ENCODE measurements at places on chromosomes 5 and 9.

- peak; percentile 84 for ATAC-seq
These were observed 100.8 kb upstream of the PITX1 start for GRCh38 chr5:135134691-135135381.

DNA sequence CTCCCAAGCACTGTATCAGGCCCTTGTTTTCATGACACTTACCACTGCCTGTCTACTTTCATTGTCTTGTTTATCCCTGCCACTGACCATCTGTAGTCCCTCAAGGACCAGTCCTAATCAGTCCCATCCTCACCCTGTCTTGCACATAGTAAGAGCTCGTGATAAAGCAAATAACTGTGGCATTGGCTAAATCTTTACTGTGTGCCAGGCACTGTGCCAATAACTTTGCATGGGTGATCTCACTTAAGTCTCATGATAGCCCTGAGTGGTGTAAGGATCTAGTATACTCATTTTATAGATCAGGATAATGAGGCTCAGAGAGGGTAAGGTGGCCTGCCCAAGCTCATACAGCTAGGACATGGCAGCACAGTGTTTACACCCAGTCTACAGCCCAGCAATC lies 5.6 kb downstream of the CDX1 start:
- ATAC-seq: no peak

- ATAC-seq: no peak
These were observed 292.8 kb downstream of the YTHDC2 start for GRCh38 chr5:113806250-113806649.

- peak; percentile 67 for ATAC-seq
These were observed 10.8 kb downstream of the TSPAN17 start for GRCh38 chr5:176658007-176658599.

DNA sequence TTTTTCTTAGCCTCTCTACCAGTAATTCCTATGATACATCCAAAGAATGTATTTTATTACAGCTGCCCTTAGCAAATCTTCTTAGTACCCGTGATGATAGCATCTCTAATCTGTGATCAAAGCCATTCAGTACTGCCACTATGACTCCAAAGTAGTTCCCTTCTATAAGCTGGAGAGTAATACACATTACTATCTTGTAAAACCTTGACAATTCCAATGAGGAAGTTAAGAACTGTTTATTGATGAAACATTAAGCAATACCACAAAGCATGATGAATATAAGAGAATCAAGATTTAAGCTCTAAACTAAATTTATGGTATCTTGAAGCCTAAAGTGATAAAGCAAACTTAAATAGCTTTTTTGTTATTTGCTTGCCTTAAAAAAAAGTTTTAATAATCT lies 86.1 kb downstream of the SMIM23 start:
- ATAC-seq: no peak

DNA sequence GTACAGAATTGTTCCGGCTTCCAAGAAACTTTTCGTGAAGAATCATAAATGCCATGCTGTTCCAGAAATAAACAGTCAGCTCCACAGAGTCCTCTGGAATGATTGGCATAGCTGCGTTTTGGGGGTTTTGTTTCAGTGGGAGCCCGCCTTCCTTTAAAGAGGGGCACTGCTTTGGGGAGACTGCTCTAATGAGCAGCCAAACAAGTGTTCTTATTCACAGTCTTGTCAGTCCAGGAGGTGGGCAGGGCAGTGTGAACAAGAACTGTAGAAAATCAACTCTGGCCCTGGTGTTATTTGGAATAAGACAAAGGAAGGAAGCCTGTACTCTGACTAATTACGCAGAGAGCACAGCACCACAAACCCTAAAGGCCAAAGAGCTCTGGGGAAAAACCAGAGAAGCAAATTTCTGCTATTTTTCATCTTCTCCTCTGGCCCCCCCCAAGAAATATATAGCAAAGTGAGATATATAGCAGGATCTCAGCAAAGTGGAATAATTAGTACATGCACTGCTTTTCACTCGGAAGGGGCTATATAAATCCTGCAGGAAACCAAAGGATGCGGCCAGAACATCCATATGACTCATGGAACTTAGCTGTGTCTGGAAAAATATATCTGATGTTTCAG lies 92.9 kb downstream of the GLDC start:
- peak; percentile 26 for ATAC-seq

GRCh38 chr5:64682608-64683007 lies 7.7 kb upstream of the SHISAL2B start:
- no peak for ATAC-seq

GRCh38 chr9:120306088-120306487 lies 273.9 kb downstream of the CDK5RAP2 start:
- no peak for ATAC-seq

DNA sequence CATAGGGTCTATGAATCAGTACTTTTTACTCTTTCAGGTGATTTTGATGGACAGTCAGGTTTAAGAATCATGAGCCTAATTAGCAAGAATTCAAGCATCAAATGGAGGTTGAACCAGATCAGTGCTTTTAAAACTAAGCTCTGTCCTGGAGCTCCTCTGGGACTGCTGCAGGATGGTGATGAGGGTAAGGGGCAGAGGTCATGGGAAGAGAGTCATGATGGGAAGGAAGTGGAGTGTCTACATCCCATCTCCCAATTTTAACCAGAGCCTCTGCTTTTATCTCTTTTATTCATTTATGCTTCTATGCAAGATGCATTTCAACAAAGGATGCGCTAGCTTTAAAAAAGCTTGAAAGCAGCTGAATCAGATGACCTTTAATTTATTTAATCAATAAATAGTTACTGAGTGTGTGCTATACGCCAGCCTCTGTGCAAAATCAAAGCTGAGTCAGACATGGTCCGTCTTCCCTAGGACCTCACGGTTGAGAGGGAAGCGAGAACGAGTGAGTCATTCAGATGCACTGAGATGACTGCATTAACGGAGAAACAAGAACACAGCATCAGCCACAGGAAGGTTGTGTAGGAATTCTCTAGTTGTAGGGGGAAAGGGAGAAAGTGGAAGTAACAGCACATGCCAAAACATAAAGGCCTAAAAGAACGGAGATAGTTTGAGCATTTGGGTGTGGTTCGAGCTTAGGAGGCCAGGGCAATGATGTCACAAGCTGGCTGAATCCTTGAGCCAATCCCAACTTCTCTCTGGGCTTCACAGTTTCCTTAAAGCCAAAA lies 441.6 kb upstream of the BRINP1 start:
- peak; percentile 73 for ATAC-seq

DNA sequence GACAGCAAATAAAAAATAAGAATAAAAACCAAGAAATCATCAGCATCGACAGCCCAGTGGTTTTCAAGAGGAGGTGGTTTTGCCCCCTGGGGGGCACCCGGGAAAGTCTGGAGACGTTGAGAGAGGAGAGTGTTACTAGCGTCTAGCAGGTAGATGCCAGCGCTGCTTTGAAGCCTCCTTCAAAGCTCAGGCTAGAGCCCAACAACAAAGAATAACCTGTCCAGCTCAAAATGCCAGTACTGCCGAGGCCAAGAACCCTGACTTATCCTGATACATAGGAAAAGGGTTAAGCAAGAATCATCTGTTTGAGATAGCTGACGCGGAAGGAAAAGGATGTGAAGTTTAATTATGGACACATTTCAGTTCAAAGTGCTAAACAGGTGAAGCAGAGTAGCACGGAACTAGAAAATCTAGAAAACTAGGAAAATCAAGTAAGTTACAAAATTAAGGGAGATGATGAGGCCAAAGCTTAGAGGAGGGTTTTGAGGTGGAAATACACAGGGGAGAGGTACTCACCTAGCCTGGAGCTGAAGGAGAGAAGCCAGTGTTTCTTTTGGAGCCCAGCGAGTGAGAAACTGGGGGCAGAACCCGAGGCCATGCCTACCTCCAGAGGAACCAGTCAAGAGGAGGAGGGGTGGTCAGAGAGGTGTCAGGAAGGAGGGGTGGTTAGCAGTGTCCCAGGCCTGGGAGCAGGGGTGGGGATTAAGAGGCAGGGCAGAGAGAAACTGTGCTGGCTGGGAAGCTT lies 121.0 kb upstream of the RETREG1 start:
- ATAC-seq: peak; percentile 17

GRCh38 chr9:115914291-115914690 lies 239.3 kb upstream of the PAPPA start:
- no peak for ATAC-seq

- ATAC-seq: no peak
These were observed 172.8 kb upstream of the FSTL4 start for GRCh38 chr5:133785182-133785581.

GRCh38 chr9:107155244-107155817 lies 127.7 kb upstream of the RAD23B start:
- ATAC-seq: no peak

DNA sequence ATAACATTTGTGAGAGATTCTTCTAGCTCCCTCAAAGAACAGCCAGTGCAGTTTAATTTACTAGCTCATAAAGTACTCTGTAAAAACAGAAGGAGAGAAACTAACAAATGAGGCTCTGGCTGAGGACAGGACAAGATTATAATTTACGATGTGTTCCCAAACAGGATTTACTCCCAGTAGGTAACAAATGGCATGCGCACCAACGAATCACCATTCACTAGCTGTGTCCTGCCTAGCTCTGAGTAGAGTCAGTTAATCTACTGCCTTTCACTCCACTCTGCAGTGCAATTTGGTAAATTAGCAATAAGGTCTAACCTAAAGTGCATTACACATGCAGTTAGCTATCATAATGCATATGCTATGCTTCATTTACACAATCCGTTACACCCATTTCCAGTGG lies 497.4 kb upstream of the CCNG1 start:
- ATAC-seq: no peak

GRCh38 chr5:134468921-134469400 lies 56.5 kb upstream of the JADE2 start:
- ATAC-seq: no peak

- peak; percentile 66 for ATAC-seq
These were observed 269.9 kb upstream of the PAPPA start for GRCh38 chr9:115883467-115884329.

DNA sequence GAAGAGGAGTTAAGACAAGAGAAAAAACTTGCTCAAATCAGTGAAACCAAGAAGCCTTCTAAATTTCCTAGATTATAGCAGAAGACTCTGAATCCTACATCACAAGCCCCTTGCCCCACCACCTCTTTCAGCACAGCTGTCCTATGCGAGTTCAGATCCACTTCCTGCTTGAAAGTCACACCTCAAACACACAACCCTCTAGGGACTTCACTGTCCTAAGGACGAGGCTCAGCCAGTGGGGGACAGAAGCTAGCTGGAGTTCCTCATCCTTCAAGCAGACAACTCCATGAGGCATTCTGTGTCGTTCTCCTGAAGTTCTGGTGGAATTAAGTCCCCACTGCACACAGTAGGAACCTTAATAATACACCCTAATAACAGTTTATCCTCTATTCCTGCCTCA lies 44.3 kb downstream of the NRG2 start:
- ATAC-seq: no peak

GRCh38 chr5:143350751-143351602 lies 52.5 kb downstream of the NR3C1 start:
- peak; percentile 67 for ATAC-seq

GRCh38 chr5:116859666-116860320 lies 285.2 kb upstream of the SEMA6A start:
- no peak for ATAC-seq

DNA sequence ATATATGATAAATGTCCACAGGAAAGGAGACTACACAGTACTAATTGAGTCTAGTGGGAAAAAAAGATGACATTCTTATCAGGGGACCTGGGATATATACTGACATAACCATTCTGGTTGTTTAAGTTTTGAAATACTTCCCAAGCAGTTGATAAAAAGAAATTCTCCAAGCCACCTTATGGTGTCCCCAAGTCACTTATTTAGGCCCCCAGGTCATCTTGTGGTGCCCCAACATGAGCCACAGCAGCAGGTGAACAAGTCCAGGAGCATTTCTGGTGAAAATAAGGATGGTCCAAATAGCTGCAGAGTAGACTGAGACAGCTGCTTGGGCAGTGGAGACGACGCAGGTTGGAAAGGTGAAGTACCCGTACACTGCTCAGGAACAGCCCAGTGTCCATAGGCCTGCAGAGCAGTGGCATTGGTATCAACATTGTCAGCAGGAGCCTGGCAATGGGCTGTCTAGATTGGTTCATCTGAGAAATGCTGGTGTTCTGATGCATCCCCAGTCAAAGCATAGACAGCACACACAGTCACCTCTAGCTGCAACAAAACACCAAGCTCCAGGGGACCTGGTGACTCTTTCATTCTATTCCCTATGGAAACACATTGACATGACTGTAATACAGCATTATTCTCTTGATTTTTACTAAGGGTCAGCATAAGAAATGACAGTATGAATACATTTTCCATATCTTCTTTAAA lies 430.6 kb downstream of the NR2F1-AS1 start:
- ATAC-seq: no peak

GRCh38 chr5:74673011-74673790 lies 11.8 kb upstream of the HEXB start:
- peak; percentile 35 for ATAC-seq

- ATAC-seq: peak; percentile 97
These were observed at the start of gene C9orf40 for GRCh38 chr9:74952201-74953151. Gene C9orf40, minus strand, starts transcription at chr9:74952912. Its CDS starts 301 bp downstream, at chr9:74952611.

- no peak for ATAC-seq
These were observed 229.1 kb downstream of the DEPDC1B start for GRCh38 chr5:60470881-60471280.

DNA sequence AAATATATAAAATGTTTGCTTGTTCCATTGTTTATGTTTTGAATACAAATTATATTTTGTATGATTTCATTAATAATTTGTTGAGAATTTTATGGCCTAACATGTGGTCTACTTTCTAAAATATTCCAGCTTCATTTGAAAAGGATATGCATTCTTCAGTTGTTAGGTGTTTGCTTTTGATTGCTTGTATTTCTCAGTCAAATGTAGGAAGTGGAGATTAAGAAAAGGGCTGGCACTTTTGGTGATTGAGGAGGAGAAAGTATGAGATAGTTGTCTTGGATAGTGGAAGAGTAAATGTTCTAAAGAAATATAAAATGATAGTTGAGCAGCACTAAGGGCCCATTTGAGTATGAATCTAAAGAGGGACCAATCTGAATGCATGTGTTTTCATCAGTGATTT lies 23.1 kb downstream of the JAK2 start:
- ATAC-seq: no peak

- ATAC-seq: no peak
These were observed 3.0 kb upstream of the BARHL1 start for GRCh38 chr9:132579427-132579798.

- no peak for ATAC-seq
These were observed 8.3 kb downstream of the NOXA1 start for GRCh38 chr9:137431416-137431931.

DNA sequence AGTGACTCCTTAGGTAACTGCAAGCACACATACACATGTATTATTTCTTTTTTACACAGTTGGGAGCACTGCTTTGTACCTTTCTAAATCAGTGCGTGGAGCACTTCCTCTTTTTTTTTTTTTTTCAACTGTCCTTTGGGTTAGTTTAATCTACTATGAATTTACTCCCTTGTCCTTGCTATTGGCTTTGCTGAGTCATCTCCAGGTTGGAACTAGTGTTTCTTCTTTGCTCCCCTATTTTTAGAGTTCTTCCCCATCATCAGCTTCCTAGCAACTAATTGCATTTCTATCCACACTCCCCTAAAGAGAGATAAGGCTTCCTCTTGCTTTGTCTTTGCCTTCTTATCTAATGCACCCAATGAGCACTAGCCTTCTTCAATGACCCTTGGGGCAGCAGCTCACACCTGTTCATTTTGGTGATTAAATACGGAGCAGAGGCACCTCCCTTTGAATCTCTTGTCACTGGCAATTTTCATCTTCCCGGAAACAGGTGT lies 24.3 kb downstream of the S100Z start:
- ATAC-seq: peak; percentile 23

GRCh38 chr9:136399176-136400037 lies 563 bp downstream of the SNAPC4 start:
- ATAC-seq: peak; percentile 23

GRCh38 chr9:127346584-127346983 lies 50.4 kb upstream of the SLC2A8 start:
- no peak for ATAC-seq

- no peak for ATAC-seq
These were observed 86.5 kb upstream of the CCDC112 start for GRCh38 chr5:115382989-115383388.

Data from esophagus mucosa (tissue), 1 donor.